Activated CD4-positive, alpha-beta T cell treated with anti-CD3 and anti-CD28 coated beads, Interleukin-2, amount 10 ng/mL, durations not matched to agents 7 days and 5 days (primary cell): ENCODE measurements at places on chromosomes 2 and 18. TPM values are rescaled to one million over a fixed set of nuclear protein-coding genes. Genes with fewer than 3 reads are reported as not detected.

GRCh38 chr2:140711867-140712266, 1418.9 kb downstream of the LRP1B start:
- H3K36me3 ChIP-seq = no peaks in the 10 kb centered on the region
- H3K4me1 ChIP-seq = no peaks in the 10 kb centered on the region
- H3K4me3 ChIP-seq = no peak overlapping the region
- no peak overlapping the region for H3K27ac ChIP-seq
- no peak for DNase-seq

DNA sequence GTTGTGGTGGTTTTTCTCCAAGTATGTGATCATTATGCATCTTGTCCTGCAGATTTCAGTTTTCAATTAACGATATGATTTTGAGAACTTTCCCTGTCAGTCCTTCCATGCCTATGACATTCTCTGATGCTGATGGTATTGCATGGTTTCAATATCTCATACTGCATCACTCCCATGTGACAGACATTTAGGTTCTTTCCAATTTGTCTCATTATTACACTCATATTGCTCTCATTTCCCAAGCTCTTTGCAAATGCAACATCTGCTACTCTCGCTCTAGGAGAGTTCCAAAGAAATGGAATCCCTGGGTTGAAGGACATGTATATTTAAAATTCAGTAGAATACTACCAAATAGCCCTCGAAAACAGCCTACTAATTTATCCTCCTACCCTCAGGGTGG, 125.5 kb downstream of the MARCHF4 start:
- H3K4me1 ChIP-seq = peaks cover 2% of the 10 kb centered on the region
- no peaks in the 10 kb centered on the region for H3K36me3 ChIP-seq
- DNase-seq = no peak
- no peak overlapping the region for H3K4me3 ChIP-seq

DNA sequence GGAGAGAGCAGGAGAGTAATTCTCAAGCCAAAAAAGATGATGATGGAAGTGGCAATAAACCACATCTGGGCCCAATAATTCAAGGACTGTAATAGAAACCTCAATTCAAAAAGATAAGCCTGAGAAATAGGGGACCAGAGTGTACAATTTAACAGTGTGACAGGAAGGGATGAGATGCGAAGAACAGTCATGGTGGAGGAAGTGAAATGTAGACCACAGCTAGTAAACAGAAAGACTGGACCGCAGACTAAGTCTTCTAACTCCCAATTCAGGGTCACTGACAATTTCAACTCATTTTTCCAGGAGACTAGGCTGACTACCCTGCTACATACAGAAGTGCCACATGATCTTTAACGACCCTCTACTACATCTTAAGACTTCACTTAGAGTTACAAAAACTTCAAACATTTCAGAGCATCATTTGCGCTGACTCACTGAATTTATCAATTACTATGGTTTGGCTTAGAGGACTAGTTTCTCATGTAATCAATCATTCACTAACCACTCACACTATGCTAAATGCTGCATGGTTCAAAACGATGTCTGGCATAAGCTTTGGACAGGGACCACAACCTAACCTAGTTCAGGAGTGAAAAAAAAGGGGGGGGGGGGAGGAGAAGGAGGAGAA, 9.0 kb downstream of the CUL3 start:
- H3K4me3 ChIP-seq = peak overlapping the region; percentile 26
- DNase-seq = no peak
- H3K27me3 ChIP-seq = no peaks in the 10 kb centered on the region
- H3K4me1 ChIP-seq = peaks cover 79% of the 10 kb centered on the region

GRCh38 chr2:7456762-7457161, 539.5 kb downstream of the RNF144A start:
- H3K27ac ChIP-seq = no peak overlapping the region
- DNase-seq = no peak
- H3K4me1 ChIP-seq = peaks cover 33% of the 10 kb centered on the region
- no peaks in the 10 kb centered on the region for H3K27me3 ChIP-seq
- H3K36me3 ChIP-seq = peaks cover 3% of the 10 kb centered on the region

GRCh38 chr18:10482985-10483949, 28.8 kb downstream of the APCDD1 start:
- peaks cover 9% of the 10 kb centered on the region for H3K4me1 ChIP-seq
- H3K4me3 ChIP-seq = no peak overlapping the region
- H3K36me3 ChIP-seq = no peaks in the 10 kb centered on the region
- no peak overlapping the region for H3K27ac ChIP-seq
- no peak for DNase-seq
- H3K27me3 ChIP-seq = no peaks in the 10 kb centered on the region

GRCh38 chr2:109647636-109648035, 33.5 kb downstream of the SOWAHC start:
- no peaks in the 10 kb centered on the region for H3K36me3 ChIP-seq
- H3K27me3 ChIP-seq = no peaks in the 10 kb centered on the region
- H3K27ac ChIP-seq = no peak overlapping the region
- no peaks in the 10 kb centered on the region for H3K4me1 ChIP-seq
- no peak overlapping the region for H3K4me3 ChIP-seq
- no peak for DNase-seq

- peaks cover 19% of the 10 kb centered on the region for H3K4me1 ChIP-seq
- no peak overlapping the region for H3K27ac ChIP-seq
- no peak overlapping the region for H3K4me3 ChIP-seq
- no peaks in the 10 kb centered on the region for H3K36me3 ChIP-seq
- no peak for DNase-seq
- H3K27me3 ChIP-seq = peaks cover 20% of the 10 kb centered on the region
These were observed 84.1 kb upstream of the SLC66A3 start for GRCh38 chr2:11071211-11071610.

DNA sequence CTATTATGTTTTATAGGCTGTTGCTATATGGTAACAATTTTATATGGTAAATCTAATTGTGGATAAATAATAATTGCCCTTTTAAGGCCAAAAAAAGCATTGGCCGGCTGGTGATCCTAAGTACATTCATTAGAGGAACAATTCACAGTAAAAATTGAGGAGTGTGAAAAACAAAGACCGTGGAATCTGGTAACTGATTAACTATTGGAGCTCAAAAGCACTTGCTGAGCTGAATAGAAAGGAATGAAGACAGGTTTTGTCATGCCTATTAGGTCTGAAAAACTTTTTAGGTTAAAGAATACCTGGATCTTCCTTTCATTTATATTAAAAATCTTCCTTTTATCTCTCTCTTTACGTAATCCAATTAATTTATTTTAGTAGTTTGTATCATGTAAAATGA, 18.5 kb upstream of the RBBP8 start:
- DNase-seq = no peak
- no peaks in the 10 kb centered on the region for H3K36me3 ChIP-seq
- no peaks in the 10 kb centered on the region for H3K4me1 ChIP-seq
- no peak overlapping the region for H3K27ac ChIP-seq

Gene CEBPZOS
- total RNA-seq = 38.5 TPM

- H3K27ac ChIP-seq = peak overlapping the region; percentile 7
- no peaks in the 10 kb centered on the region for H3K27me3 ChIP-seq
- DNase-seq = no peak
- no peak overlapping the region for H3K4me3 ChIP-seq
- peaks cover 33% of the 10 kb centered on the region for H3K36me3 ChIP-seq
These were observed 34.0 kb downstream of the HAT1 start for GRCh38 chr2:171956135-171956825.

Gene CD8B2
- not detected for total RNA-seq

Gene ST6GAL2
- not detected for total RNA-seq

- no peak overlapping the region for H3K27ac ChIP-seq
- H3K4me3 ChIP-seq = no peak overlapping the region
- peaks cover 22% of the 10 kb centered on the region for H3K36me3 ChIP-seq
- peaks cover 3% of the 10 kb centered on the region for H3K4me1 ChIP-seq
- H3K27me3 ChIP-seq = no peaks in the 10 kb centered on the region
These were observed 71.3 kb downstream of the SLC25A12 start for GRCh38 chr2:171822525-171823322.

DNA sequence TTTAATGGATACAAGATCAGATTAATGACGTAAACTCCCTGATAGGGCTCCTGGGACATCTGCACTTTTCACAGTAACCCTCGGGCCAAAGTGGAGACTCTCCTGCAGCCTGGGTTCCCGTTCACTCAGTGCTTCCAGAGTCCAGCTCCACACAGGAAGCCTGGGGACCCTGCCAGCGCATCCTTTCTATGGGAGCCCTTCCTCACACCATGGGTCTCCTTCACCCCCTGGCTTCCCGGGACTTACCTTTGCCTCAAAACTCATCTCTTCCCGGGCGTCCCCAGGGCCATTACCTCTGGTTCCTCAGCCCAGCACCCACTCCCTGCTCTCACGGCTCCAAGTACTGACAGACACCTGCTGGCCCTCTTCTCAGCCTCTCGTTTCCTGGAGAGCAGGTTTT, 40.7 kb upstream of the KLF11 start:
- no peaks in the 10 kb centered on the region for H3K36me3 ChIP-seq
- DNase-seq = no peak
- H3K4me1 ChIP-seq = no peaks in the 10 kb centered on the region
- H3K4me3 ChIP-seq = no peak overlapping the region

DNA sequence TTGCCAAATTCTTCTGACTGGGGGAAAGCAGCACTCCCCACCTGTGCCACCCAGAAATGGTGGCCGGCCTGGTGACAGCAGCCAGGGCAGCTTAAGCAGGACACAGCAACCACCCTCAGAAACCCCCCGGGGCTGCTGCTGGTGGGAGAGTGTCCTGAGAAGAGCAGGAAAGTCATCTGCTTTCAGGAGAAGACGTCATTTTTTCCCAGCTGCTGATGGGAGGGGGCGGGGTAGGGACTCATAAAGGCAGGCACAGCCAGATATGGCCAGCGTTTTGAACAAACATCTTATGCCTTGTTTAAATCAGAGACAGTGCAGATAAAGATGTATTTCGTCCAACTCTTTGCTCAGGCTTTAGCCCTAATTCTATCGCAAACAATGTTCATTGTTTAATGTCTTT, 139.5 kb downstream of the LRRC30 start:
- H3K27me3 ChIP-seq = no peaks in the 10 kb centered on the region
- H3K36me3 ChIP-seq = no peaks in the 10 kb centered on the region
- H3K27ac ChIP-seq = no peak overlapping the region

Gene MOCOS
- 0.17 TPM for total RNA-seq

GRCh38 chr18:32468147-32468845, 2.4 kb downstream of the GAREM1 start:
- H3K36me3 ChIP-seq = no peaks in the 10 kb centered on the region
- H3K4me1 ChIP-seq = peaks cover 27% of the 10 kb centered on the region
- H3K27me3 ChIP-seq = peaks cover 58% of the 10 kb centered on the region
- H3K4me3 ChIP-seq = no peak overlapping the region

Gene LCT
- 0.19 TPM for total RNA-seq

GRCh38 chr2:86048888-86049287, 56.8 kb downstream of the POLR1A start:
- no peaks in the 10 kb centered on the region for H3K27me3 ChIP-seq
- H3K4me3 ChIP-seq = no peak overlapping the region
- H3K4me1 ChIP-seq = no peaks in the 10 kb centered on the region
- H3K36me3 ChIP-seq = peaks cover 43% of the 10 kb centered on the region
- H3K27ac ChIP-seq = peak overlapping the region; percentile 17

Gene IL1RL2
- total RNA-seq = not detected

Gene MAL
- total RNA-seq = 237 TPM

Gene TMEM185B
- total RNA-seq = 21.3 TPM

Gene SLC23A3
- 2.8 TPM for total RNA-seq

GRCh38 chr18:55487997-55488396, 100.0 kb downstream of the TCF4 start:
- H3K36me3 ChIP-seq = no peaks in the 10 kb centered on the region
- no peak overlapping the region for H3K4me3 ChIP-seq
- no peak for DNase-seq
- H3K27ac ChIP-seq = no peak overlapping the region
- peaks cover 16% of the 10 kb centered on the region for H3K4me1 ChIP-seq
